Left colon (tissue), 2 donors: ENCODE measurements at places on chromosomes 3 and 15. TPM values are rescaled to one million over a fixed set of nuclear protein-coding genes. Genes with fewer than 3 reads are reported as not detected.

Gene MST1R
- total RNA-seq, result 145 TPM

Gene KPNA4
- 60.1 TPM for total RNA-seq

Gene GREM1
- 13.7 TPM for total RNA-seq

DNA sequence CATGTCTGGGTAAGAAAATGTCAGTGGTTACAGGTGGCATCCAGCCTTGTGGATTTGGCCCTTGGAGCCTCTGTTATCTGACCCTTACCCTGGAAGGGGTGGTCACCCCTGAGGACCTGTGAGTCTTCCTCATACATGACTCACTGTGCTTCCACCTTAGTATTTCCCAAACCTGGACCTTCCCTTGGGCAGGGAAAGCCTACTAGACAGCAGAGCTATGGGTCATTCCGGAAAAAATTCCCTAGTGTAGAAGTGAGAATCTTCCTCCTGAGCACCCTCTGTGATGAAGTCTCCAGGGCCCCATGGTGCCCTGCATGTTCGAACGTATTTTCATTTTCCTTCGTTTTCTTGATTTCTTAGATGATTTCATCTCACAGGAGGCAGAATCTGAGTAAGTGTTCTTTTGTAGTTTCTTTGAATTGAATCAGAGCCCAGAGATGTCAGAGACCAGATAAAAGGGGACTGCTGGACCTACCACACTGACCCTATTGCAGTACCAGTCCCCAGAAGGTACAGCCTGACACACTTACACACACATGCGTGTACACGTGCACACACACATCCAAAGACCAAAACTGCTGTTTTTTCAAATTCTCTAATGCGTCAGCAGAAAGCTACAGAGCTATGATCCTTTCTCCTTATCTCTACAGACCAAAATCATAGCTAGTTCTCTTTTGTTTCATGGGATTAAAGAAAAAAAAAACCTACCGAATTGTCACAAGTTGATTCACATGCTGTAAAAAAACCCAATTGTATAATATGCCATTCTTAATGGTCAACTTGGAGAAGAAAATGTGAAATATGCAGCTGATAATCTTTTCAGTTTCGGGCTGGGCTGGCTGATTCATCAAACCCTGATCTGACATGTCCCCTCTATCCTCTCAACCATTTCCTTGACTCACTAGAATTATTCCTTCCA is 50.5 kb upstream of the ARHGEF3 start:
- no peak for DNase-seq

DNA sequence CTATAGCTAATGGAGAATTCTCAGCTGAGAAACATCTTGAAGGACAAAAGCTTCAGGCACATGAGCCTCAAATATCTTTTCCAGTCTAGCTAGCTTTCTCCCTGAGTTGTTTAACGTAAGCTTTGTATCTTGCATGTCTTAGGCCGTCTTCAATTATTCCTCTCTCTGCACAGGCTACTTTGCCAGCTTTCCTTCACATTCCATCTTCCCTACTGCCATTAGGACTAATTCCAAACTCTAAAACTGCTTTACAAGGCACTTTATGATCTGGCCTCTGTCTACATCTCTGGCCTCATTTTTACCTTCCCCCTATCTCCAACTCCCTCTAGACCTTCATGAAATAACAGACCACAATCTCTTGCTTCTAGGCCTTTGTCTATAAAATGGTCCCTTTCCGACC is 171.4 kb downstream of the GREM1 start:
- DNase-seq, result no peak

DNA sequence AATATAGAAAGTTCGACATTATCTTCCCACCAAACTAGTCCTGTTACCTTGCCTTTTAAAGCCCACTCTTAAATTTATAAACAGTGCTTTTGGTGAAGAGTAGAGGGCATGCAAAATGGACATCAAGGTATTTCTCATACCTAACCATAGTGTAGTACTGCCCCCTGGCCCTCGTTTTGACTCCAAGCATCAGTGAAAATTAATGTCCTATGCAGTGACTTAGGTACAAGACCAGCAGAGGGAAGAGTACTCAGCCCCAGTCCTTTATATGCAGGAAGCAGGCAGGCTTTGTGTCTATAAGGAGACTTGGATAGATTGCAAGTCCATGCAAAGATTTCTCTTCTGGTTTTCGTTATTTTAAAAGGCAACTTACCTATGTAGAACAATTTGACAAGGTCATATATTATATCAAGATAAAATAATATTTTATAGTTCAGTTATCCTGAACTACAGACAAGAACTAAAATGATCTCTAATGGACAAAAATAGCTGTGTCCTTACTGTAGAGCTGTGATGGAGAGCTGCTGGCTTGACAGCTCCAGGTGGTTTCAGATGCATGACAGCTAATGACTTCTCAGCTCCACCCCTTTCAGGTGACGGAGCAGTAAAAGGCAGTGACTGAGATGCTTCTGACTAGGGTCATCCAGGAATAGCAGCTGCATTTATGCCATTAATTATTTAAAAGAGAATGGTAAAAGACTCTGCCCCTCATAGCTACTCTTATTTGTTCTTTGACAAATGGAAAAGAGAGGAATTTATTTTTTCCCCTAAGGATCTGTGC is 646.1 kb downstream of the SQOR start:
- no peak for DNase-seq

- DNase-seq, result no peak
Observed at GRCh38 chr3:143363276-143363675, 243.7 kb downstream of the CHST2 start.

DNA sequence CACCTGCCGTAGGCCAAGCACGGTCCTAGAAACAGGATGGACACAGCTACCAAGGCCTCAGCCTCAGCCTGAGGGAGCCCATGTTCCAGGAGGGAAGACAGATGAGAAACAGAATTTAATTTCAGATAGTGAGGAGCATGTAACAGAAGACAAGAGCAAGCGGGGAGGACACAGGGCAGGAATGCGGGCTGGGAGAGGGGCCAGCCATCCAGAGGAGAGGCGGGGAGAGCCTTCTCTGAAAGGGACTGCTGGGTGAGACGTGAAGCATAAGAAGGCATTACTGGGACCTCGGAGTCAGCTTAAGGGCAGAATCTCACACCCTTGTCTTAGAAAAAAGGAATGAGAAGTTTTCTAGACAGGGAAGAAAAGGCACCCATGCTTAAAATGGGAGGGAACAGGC is 271.7 kb upstream of the NSMCE3 start:
- no peak for DNase-seq

DNA sequence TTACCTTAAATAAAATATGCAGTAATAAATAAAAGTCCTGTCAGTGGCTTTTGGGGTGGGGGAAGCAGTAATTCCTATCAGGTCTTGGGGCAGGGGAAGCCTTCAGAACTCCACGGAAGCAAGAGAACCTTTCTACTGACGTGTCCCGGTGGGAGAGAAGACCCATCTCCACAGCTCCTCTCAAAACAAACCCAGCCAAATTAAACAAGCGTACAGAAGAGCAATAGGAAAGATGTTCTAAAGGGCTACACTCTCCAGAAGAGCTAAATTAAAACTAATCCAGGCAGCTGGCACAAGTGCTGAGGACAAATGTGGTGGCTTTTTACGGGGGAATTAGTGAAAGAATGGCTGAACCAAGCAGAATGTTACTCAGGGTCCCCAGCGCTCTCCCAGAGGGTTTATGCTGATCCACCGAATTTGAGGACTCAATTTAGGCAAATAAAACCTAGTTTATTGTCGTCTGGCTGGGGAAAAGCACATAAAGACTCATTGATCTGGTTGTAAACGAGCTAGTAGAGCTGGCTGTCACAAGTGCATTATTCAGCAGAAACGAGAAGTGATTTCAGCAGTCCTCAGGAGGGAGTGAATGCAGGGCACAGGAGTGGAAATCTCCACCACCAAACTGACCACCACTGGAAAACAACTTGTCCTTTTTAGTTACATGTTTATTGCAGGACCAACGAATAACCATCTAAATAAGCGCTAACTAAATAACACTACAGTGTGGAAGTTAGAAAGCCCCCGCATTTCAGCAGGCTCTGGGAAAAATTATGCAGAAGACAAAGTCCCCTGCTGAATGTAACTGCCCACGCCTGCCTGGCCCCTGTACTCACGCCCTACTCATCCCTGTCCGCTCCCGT is 13.5 kb downstream of the BFSP2 start:
- no peak for DNase-seq
